Stimulated activated CD4-positive, alpha-beta T cell treated with anti-CD3 and anti-CD28 coated beads, Interleukin-15, amount 100 ng/mL, for 48 hours (primary cell): ENCODE measurements at places on chromosomes 7 and 10.

GRCh38 chr10:122375679-122376160, 1.2 kb downstream of the PLEKHA1 start:
- DNase-seq: no peak

DNA sequence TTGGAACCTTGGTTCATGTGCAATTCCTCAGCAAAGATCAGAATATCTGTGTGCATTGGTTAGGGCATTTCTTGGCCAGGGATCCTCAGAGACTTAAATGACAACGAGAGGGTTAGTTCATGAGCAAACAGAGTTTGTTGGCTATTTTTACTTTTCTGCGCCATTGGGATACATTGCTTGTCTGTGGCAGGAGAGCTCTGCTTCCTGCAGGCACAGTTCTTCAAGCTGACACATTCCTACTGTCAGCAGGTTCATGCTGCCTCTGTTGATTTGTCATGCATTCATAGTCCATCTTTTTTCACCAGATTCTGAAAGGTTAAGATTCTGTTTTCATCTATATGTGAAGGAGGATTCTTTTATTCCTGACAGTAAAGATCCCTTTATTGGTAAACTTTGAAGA, 139.4 kb downstream of the TMEM178B start:
- DNase-seq: no peak

- DNase-seq: no peak
Measured at GRCh38 chr10:110618230-110618610, 25.9 kb upstream of the RBM20 start.

- DNase-seq: no peak
Measured at GRCh38 chr10:46240684-46241565, 45.9 kb upstream of the ANTXRL start.

DNA sequence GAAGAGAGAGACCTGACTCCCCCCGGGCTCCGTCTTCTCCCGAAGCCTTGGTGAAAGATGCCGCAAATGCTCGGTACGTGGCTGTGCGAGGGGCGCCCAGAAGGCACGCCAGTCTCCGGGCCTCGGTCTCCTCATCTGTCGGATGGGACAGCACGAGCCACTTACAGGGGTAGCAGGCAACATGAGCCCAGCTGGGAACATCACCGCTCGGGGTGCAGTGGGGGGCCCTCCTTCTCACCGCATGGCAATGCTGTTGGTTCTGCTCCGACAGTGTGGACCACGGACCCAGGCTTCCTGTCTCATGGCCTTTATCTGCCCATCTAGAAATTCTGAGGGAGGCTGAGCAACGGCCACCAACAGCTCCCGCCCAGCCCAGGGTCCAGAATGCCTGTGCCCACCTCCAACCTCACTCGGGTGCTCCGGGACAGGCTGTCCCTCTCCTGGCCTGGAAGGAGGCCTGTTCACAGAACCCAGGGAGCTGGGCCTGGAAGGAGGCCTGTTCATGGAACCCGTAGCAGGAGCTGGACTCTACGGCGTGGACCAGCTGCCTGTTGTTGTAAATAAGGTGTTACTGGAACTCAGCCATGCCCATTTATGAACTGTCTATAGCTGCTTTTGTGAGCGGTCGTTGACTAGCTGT, 15.8 kb downstream of the ADAP1 start:
- no peak for DNase-seq

GRCh38 chr7:28409716-28410627, 2.3 kb upstream of the CREB5 start:
- no peak for DNase-seq

- DNase-seq: no peak
Measured at GRCh38 chr10:97042081-97042480, 143.7 kb downstream of the SLIT1 start.

DNA sequence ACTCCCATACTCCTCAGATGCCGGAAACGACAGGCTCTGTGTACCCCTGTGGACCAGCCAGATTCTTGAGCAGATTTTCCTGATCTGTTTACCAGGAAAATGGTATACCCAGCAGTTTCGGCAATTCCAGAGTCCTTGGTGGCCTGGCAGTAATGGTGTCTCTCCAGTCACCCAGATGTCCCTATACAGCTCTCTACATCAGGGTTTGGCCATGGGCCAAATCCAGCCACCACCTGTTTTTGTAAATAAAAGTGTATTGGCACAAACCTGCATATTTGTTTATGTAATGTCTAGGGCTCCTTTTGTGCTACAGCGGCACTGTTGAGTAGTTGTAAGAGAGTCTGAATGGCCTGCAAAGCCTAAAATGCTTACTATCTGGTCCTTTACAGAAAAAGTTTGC, 491.3 kb downstream of the RPS24 start:
- no peak for DNase-seq

GRCh38 chr10:10891124-10892082, 126.3 kb upstream of the CELF2 start:
- DNase-seq: no peak

DNA sequence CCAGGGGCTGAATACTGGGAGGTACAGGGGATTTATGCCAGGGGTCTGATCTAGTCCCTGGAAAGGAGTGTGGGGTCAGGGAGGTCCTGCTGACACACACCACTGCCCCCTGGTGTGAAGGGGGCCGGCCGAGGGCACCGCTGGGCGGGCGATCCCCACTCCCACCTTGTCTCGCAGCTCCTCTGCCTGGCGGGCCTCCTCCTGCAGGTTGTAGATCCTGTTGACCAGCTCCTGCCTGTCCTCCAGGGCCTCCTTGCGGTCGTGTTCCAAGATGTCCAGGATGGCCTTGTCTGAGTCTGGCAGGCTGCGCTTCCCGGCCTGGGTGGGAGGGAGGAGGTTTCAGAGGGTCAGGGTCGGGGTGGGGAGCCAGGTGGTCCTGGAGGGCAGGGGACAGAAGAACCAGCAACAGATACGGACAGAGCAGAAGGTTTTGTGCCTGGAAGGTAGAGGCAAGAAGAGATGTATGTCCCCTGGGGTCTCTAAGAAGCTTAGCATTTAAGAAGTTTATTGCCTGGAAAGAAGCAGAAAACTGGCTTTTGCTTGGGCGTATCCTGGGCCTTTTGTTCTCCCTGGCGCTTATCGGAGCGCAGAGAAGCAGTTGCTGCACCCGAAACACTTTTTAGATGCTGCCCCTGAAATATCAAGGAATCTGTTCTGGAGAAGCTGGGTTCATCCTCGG, 94.5 kb upstream of the GNA12 start:
- DNase-seq: no peak

GRCh38 chr10:5600908-5601307, 65.5 kb downstream of the ASB13 start:
- no peak for DNase-seq

- DNase-seq: no peak
Measured at GRCh38 chr10:20596065-20596755, 300.9 kb downstream of the NEBL start.

GRCh38 chr10:46524472-46525176, 31.8 kb downstream of the GPRIN2 start:
- no peak for DNase-seq

- no peak for DNase-seq
Measured at GRCh38 chr7:46449743-46450142, 528.7 kb upstream of the IGFBP3 start.

- DNase-seq: no peak
Measured at GRCh38 chr10:61990761-61991135, 89.2 kb downstream of the ARID5B start.

GRCh38 chr7:50808282-50808888, 25.7 kb upstream of the GRB10 start:
- no peak for DNase-seq

GRCh38 chr7:158057446-158057845, 530.2 kb downstream of the PTPRN2 start:
- no peak for DNase-seq

DNA sequence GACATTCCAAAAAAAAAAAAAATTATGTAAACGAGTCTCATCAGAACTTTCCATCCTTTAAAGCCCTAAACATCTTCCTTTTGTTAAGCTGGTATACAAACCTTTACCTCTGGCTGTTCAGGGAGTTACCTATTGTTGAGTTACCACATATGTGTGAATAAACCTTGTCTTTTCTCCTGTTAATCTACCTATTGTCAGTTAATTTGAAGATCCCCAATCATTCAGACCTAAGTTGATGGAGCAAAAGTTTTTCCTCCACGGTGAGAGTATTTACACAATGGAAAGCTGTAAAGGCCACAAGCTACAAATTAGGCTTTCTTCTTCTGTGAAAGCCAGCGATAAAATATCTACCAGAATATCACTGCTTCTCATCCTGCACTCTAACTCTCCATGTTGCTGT, 80.3 kb downstream of the SKAP2 start:
- no peak for DNase-seq

GRCh38 chr10:117425974-117426566, 50.8 kb upstream of the PDZD8 start:
- no peak for DNase-seq

DNA sequence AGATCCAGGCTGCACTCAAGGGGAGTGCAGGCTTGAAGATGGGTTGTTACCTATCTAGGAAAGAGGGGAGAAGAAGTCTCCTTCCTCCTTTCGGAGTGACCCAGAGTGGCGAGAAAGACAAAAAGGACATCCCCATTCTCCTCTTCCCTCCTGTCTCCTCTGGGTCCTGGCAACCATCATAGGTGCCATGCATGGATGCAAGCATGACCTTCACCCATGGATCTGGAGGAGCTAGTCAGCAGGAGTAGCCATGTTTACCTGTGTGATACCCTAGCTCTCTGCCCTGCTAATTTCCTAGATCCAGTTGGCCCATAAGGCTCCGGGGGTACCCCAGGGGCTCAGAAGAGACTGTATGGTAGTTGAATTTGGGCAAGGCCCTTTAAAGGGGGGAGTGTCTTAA, 17.2 kb upstream of the CROT start:
- DNase-seq: no peak

DNA sequence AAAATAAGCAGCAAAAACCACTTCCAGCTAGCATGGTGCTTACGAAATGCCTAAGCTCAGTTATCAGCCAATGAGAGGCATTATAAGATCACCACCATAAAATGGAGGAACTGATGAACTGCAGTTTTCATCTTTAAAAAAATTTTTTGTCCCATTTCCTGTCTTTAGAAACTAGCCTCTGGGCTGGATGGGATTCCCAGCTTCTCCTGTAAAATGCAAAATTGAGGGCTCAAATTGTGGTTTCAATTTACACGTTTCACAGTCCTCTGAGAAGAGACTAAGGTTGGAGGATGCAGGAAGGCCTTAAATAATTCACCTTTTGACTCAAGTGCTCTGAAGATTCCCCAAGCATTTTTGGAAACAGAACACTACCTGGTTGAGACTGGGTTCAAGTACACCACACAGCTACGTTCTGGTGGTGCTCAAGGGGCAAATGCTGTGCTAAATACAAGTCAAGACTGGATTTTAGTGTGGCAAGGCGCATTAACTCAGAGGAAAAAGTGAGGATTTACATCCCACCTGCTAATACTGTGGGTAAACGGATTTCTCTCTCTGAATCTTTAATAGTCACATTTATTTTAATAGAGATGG, 951 bp downstream of the ZNF25 start:
- DNase-seq: no peak

DNA sequence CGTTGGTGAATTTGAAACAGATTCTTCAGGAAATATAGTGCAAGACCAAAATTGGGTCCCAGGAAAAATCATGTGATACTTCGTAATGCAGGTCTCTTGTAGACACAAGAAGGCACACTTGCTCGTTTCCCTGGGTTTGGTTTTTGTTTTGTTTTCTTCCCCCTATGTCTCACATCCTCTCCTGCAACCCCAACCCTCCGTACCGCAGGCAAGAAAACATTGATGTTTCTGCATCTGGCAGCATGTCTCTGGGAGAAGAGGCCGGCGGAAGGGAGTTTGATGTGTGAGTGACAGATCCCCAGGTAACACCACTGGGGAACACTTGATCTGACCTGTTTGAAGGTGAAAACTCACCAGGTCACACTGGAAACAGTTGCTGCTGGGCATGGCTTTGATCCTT, 718.5 kb downstream of the AUTS2 start:
- no peak for DNase-seq

GRCh38 chr7:117386110-117386706, 41.1 kb downstream of the ASZ1 start:
- no peak for DNase-seq

DNA sequence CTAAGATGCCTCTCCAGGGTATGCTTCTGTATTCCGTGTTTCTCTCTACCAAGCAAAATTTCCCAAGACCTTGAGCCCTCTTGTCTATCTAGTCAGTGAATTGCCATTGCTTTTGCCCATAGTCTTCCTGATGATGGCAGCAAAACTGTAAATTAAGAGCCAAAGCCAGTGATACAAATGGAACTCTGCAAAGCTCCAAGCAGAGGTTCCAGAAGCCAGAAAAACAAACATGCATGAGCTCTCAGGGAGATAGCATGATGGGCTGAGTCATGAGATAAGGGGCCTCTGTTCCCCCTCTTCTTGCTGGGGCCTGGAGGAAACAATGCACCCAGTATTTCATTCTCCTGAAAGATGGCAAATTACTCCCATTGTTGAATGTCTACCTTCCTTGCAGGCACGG, 24.7 kb downstream of the LSMEM1 start:
- no peak for DNase-seq

DNA sequence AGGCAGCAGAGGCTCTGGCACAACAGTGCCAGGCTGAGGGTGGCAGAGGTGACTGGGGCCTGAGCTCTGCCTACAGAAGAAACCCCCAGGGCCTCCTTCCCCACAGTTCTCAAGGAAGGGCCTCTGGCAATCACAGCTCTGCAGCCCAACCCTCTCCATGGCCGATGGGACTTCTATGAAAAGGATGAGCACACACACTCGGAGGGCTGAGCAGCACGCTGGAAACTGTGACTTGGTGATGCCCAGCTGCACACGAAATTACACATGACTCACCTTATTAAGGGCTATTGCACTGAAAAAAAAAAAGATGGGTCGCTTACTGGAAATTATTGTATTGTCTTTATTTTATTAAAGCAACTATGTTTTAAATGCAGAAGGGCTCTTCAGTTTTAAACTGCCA, 42.9 kb upstream of the LRRC18 start:
- no peak for DNase-seq

DNA sequence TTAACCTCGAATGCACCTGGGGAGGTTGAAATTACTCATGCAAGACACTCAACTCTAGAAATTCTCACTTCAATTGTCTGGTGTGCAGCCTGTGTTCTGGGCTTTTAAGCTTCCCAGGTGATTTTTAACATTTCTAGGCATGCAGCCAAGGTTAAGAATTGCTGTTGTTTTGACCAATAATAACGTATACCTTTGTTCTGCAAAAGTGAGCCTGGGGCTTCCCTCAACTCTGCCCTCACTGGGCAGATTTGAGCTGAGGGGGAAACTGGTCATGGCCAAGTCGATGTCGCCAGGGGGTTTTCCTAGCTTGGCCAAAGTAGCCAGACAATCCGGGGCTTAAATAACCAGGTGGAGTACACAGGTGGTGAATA, 568 bp downstream of the PRSS2 start:
- no peak for DNase-seq

DNA sequence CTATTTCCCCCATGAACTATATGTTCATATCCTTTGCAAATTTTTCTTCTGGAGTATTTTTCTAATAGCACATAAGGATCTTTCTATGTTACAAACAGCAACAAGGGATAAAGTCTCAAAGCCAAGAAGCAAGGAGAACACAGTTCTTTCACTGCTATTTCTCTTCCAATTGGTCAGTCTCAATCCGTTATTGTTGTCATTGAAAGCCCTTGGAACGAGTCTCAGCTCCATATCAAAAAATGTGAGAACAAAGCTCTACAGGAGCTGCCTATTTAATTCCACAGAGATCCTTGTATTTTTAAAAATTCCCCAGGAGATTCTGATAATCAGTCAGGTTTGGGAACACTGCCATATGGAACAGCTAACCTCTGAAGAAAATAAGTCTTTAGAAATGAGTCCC, 15.7 kb downstream of the SLC35B4 start:
- DNase-seq: no peak
